ENCODE measurements at places on chromosomes 3 and 15.

- H3K27me3 ChIP-seq = no peaks in the 10 kb centered on the region
- no peaks in the 10 kb centered on the region for H3K36me3 ChIP-seq
- H3K4me1 ChIP-seq = 0 out of 2 replicates have a peak, but pooled peaks cover 6% of the 10 kb centered on the region
- no peak for DNase-seq
- no peak overlapping the region for H3K27ac ChIP-seq
Observed at GRCh38 chr3:132553826-132554225, 43.2 kb upstream of the ACKR4 start.

DNA sequence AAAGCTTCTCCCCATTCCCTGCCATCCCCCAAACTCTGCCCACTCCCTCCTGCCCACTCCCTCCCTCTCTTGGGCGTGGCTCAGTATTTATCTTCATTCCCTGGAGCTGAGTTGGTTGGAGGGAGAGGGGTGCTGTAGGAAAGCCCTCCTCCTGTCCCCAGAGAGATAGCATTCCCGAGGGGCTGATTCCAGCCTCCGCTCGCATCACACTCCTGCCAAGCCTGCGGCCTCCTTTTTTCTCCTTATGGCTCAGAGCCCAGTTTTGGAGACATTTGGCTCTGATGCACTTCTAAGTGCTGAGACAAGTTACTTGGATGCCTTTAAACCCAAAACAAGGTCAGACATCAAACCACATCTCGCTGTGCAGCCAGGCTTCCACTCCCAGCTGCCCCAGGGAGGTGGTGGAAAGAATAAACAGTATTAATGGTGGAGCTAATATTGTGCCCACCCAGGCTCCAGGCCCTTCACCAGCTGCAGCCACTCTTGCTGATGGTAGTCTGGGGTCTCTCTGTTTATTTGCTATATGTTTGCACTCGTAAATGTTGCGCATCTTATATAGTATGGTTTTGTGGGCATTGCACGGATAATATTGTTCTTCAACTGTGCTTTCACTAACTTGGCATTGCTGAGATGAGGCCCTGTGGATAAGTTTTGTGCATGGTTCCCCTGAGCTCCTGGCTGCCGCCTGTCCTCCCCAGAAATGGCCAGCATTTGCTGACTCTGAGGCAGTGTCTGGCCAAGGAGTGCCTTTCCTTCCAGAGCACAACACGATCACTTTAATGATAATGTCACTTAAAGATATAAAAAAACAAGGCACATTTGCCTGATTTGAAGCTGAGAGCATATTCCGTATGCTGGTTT lies 157.2 kb downstream of the LRRC28 start:
- DNase-seq = no peak
- no peak overlapping the region for H3K27ac ChIP-seq
- H3K4me1 ChIP-seq = peaks cover 3% of the 10 kb centered on the region
- no peak overlapping the region for H3K4me3 ChIP-seq
- H3K36me3 ChIP-seq = no peaks in the 10 kb centered on the region

DNA sequence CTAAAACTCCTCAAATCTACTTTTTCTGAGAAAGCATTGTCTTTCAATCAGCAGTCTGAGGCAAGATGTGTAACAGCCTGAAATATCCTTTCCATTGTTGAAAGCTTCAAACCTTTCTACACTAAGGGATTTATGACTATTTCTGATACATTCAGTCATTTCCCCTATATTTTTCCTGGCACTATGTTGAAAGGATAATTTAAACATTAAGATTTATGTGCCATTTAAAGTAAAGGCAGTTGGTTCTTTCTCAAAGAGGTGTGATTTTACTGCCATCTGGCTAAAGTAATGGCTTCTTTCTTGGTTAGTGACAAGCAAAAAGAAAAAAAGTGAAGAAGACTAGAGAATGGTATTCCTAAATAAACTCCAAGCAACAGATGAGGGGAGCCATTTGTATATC lies 249.6 kb upstream of the COL8A1 start:
- no peaks in the 10 kb centered on the region for H3K36me3 ChIP-seq
- H3K4me3 ChIP-seq = no peak overlapping the region
- H3K4me1 ChIP-seq = no peaks in the 10 kb centered on the region
- no peak for DNase-seq
- H3K27me3 ChIP-seq = no peaks in the 10 kb centered on the region

GRCh38 chr15:82750831-82751180 lies 41.1 kb upstream of the AP3B2 start:
- DNase-seq = no peak
- no peak overlapping the region for H3K27ac ChIP-seq
- H3K36me3 ChIP-seq = peaks cover 5% of the 10 kb centered on the region
- H3K4me1 ChIP-seq = no peaks in the 10 kb centered on the region
- peak overlapping the region; percentile 85 for H3K4me3 ChIP-seq

DNA sequence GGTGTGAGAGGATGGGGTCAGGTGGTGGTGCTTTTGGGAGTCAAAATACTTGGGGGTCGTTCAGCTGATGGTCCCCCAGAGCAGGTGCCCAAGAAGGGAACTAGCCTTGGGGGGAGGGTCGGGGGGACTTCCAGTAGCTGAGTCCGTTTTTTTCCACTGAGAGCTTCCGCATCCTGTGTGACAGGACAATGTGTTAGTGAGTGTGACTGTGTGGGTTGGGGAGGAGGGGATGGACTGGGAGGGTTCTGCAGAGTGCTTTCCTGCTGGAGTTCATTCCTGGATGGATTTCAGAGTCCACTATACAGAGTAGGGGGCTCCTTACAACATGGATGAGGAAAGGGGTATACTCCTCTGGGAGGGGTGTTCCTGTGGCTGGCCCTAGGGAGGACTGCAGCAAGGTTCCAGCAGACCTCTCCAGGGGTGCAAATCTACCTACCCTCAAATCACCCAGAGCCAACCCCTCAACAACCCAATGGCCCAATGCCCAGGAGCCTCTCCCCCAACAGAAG lies 601 bp upstream of the HYAL2 start:
- DNase-seq = no peak
- peaks cover 18% of the 10 kb centered on the region for H3K36me3 ChIP-seq
- H3K4me1 ChIP-seq = peaks cover 18% of the 10 kb centered on the region
- H3K27ac ChIP-seq = no peak overlapping the region
- no peaks in the 10 kb centered on the region for H3K27me3 ChIP-seq
- no peak overlapping the region for H3K4me3 ChIP-seq

- H3K4me3 ChIP-seq = no peak overlapping the region
- no peaks in the 10 kb centered on the region for H3K4me1 ChIP-seq
- no peak overlapping the region for H3K27ac ChIP-seq
- no peak for DNase-seq
Observed at GRCh38 chr15:68418611-68419161, 13.3 kb downstream of the ITGA11 start.

Measured in H1 (cell line).